Naive thymus-derived CD4-positive, alpha-beta T cell (primary cell): ENCODE measurements at places on chromosomes 2 and 18. TPM values are rescaled to one million over a fixed set of nuclear protein-coding genes. Genes with fewer than 3 reads are reported as not detected.

GRCh38 chr2:74205596-74205995, 7.2 kb downstream of the MTHFD2 start:
- no peak for DNase-seq
- H3K27me3 ChIP-seq, result no peaks in the 10 kb centered on the region
- H3K36me3 ChIP-seq, result peaks cover 24% of the 10 kb centered on the region
- peak overlapping the region; percentile 53 for H3K4me3 ChIP-seq
- H3K27ac ChIP-seq, result peak overlapping the region; percentile 63

GRCh38 chr2:88860421-88861075, 169.1 kb downstream of the RPIA start:
- DNase-seq, result no peak
- no peaks in the 10 kb centered on the region for H3K27me3 ChIP-seq
- H3K36me3 ChIP-seq, result no peaks in the 10 kb centered on the region
- H3K4me3 ChIP-seq, result no peak overlapping the region
- no peak overlapping the region for H3K27ac ChIP-seq
- peaks cover 2% of the 10 kb centered on the region for H3K4me1 ChIP-seq

- no peak for DNase-seq
- H3K4me1 ChIP-seq, result no peaks in the 10 kb centered on the region
- H3K36me3 ChIP-seq, result no peaks in the 10 kb centered on the region
- H3K27me3 ChIP-seq, result no peaks in the 10 kb centered on the region
These were observed 374.7 kb downstream of the TNS1 start for GRCh38 chr2:217628061-217628460.

DNA sequence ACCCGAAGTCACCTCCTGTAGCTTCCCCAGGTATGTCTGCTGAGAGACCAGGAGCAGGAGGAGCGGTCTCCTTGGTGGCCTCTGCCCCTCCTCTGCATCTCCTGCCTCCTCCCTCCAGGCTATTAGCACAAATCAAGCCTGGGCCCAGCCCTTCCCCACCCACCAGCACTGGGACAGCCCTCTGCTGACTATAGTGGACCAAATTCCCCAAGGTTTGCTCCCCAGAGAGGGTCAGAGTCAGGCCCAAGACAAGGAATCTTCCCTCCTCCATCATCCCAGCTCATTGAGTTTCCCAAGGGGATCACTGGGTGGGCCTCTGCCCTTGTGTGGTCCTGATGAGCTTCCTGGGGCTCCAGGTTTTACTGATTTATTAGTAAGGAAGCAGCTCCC, 62.1 kb downstream of the EMILIN2 start:
- no peaks in the 10 kb centered on the region for H3K27me3 ChIP-seq
- no peak overlapping the region for H3K27ac ChIP-seq
- DNase-seq, result no peak

GRCh38 chr2:8563814-8564474, 117.9 kb upstream of the ID2 start:
- H3K4me3 ChIP-seq, result no peak overlapping the region
- no peak for DNase-seq
- no peaks in the 10 kb centered on the region for H3K36me3 ChIP-seq
- H3K4me1 ChIP-seq, result no peaks in the 10 kb centered on the region
- no peak overlapping the region for H3K27ac ChIP-seq
- H3K27me3 ChIP-seq, result no peaks in the 10 kb centered on the region

DNA sequence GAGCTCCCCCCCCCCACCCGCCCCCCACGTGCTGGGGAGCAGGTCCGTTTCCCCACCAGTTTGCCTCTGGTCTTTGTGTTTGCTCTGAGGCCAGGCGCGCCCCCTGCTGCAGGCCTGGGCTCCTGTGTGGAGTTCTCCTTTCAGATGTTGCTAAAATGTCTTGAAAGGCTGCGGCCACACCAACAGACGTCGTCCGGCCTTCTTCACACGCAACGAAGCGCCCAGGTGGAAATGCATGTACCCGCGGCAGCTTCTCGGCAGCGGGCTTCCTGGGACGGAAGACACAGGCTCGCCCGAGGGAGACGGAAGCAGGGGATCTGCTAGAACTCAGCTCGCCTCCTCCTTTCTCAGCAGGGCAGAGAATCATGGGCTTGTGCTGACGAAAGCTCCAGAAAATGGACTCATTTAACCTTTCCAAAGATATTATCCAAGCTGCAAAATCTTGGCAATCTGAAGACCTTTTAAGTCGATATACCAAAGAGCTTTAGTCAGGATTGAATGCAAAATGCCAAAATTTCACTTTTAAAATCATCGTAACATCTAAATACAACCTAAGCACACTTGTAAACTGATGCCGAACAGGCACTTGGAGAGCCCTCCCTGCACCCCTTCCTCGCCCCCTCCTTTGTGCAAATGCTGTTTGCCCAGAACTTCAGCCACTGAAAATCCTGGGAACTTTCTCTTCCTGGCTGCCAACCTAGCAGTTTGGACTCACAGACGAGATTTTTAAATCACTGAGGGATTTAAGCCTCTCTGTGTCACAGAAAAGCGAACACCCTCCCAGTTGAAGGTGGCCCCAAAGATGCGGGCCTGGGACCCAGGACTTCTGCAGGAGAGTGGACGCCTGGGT, 125.5 kb upstream of the ZNF516 start:
- H3K36me3 ChIP-seq, result no peaks in the 10 kb centered on the region
- no peaks in the 10 kb centered on the region for H3K27me3 ChIP-seq
- peak overlapping the region; percentile 21 for H3K27ac ChIP-seq
- peak; percentile 19 for DNase-seq
- no peak overlapping the region for H3K4me3 ChIP-seq
- H3K4me1 ChIP-seq, result no peaks in the 10 kb centered on the region

DNA sequence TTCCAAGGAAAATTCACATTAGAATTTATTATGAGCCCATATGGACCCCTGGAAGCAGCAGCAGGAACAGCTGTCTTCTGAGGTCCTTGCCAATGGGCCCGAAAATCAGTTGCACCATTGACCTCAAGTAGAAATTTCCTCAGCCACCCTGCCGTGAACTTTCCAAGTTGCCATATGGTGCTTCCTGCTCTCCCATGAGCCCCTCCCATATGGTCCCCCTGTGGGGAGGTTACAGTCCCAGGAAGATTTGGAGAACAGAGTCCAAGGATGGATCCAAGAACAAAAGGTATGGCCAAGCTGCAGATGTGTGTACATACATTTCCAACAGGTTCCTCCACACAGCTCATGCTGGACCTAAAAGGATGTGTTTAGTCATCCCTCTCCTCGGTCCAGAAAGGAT, 34.6 kb downstream of the DIPK1C start:
- H3K4me1 ChIP-seq, result no peaks in the 10 kb centered on the region
- no peaks in the 10 kb centered on the region for H3K27me3 ChIP-seq
- no peak for DNase-seq
- no peak overlapping the region for H3K4me3 ChIP-seq
- H3K36me3 ChIP-seq, result no peaks in the 10 kb centered on the region
- H3K27ac ChIP-seq, result no peak overlapping the region

- H3K4me1 ChIP-seq, result no peaks in the 10 kb centered on the region
- no peak for DNase-seq
- no peak overlapping the region for H3K27ac ChIP-seq
These were observed 107.4 kb upstream of the GLI2 start for GRCh38 chr2:120628248-120628647.

GRCh38 chr2:100518801-100519200, 44.0 kb upstream of the PDCL3 start:
- no peaks in the 10 kb centered on the region for H3K4me1 ChIP-seq
- no peaks in the 10 kb centered on the region for H3K36me3 ChIP-seq
- no peak for DNase-seq
- no peak overlapping the region for H3K4me3 ChIP-seq
- H3K27ac ChIP-seq, result no peak overlapping the region

DNA sequence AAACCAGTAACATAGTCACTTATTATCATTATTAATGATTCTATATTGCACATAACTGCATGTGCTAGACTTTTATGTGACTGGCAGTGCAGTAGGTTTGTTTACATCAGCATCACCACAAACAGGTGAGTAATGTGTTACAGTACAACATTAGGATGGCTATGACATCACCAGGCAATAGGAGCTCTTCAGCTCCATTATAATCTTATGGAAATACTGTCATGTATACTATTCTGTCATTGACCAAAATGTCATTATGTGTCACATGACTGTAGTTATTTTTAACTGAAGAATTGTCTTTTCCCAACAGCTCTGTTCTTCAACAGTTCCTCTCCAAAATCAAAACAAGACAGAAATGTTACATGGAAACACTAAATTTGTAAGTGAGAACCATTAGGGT, 96.3 kb downstream of the C18orf54 start:
- H3K36me3 ChIP-seq, result no peaks in the 10 kb centered on the region
- no peaks in the 10 kb centered on the region for H3K27me3 ChIP-seq
- H3K4me3 ChIP-seq, result no peak overlapping the region
- no peak for DNase-seq

DNA sequence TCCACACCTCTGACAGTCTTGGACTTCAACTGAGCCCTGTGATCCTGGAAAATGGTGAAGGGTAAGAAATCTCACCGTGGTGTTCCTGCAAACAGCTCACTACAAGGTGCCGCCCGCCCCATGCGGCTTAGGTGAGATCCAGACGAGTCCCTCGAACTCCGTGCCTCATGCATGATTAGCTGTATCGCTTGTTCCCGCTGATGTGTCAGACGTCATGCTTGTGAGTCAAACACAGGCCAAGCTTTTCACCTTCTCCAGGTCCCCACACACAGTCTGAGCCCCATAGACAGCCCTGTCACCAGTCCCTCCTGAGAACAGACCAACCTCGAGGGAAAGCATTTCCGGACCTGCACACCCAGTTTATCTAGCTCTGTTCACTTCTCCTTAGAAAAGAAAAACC, 740.5 kb downstream of the GALR1 start:
- no peaks in the 10 kb centered on the region for H3K36me3 ChIP-seq
- H3K4me3 ChIP-seq, result no peak overlapping the region
- no peak overlapping the region for H3K27ac ChIP-seq
- no peaks in the 10 kb centered on the region for H3K4me1 ChIP-seq

DNA sequence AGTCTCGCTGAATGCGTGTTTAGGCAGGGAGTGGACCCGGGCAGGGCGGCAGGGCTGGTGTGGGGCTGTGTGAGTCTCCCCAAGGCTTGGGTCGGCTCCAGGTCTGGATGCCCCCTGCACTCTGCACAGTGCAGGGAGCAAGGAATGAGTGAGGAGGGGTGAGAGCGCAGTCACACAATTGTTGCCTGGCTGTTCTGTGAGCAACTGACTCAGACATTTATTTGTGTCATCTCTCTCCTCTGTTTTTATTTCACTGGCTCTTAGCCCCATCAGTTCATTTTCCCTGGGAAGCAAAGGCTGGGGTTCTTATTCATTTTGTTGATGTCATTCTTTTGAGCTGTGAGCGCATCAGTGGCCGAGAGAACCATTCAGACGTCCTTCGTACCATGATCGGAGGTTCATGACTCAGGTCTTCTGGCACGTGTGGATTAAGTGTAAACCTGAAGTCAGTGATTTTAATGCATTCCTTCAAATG, 61.1 kb downstream of the GATA6 start:
- no peak for DNase-seq
- no peaks in the 10 kb centered on the region for H3K27me3 ChIP-seq
- no peaks in the 10 kb centered on the region for H3K4me1 ChIP-seq
- H3K36me3 ChIP-seq, result no peaks in the 10 kb centered on the region

DNA sequence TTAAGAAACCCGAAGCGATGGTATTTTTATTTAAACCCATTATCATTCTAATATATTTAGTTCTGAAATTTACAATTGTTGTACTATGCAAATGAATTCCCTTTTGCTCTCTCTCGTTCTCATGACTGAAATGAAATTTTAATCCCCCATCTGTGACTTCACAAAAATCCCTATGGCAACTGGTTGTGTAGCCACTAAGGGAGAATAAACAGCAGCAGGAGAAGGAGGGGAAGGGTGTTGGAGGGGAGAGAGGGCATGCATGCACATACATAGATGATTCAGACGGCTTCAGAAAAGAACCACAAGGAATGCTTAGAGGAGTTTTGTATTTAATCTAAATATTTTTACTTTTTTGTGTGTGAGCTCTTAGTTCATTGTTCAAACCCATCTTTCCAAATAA, 36.8 kb downstream of the CPS1 start:
- no peak overlapping the region for H3K27ac ChIP-seq
- H3K36me3 ChIP-seq, result no peaks in the 10 kb centered on the region
- H3K4me1 ChIP-seq, result no peaks in the 10 kb centered on the region
- H3K4me3 ChIP-seq, result no peak overlapping the region
- DNase-seq, result no peak

DNA sequence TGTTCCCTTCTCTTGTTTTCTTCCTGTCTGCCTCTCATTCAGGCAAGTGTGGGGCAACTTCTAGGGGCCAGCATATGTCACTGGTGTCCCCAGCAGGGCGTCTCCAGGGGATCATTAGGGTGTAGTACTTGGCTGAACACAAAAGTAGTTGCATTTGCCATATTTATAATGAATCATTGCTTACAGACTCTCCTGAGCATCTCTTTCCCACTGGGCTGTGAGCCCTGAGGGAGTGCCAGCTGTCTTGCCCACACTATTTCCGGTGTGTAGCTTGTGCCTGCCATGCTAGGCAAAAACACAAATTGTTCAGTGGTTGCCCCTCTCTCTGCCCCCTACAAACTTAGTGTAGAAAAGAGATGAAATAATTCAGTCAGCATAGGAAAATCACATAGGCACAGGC, 40.8 kb upstream of the SCLY start:
- DNase-seq, result no peak
- no peak overlapping the region for H3K27ac ChIP-seq
- H3K4me1 ChIP-seq, result no peaks in the 10 kb centered on the region
- no peak overlapping the region for H3K4me3 ChIP-seq
- H3K27me3 ChIP-seq, result no peaks in the 10 kb centered on the region

DNA sequence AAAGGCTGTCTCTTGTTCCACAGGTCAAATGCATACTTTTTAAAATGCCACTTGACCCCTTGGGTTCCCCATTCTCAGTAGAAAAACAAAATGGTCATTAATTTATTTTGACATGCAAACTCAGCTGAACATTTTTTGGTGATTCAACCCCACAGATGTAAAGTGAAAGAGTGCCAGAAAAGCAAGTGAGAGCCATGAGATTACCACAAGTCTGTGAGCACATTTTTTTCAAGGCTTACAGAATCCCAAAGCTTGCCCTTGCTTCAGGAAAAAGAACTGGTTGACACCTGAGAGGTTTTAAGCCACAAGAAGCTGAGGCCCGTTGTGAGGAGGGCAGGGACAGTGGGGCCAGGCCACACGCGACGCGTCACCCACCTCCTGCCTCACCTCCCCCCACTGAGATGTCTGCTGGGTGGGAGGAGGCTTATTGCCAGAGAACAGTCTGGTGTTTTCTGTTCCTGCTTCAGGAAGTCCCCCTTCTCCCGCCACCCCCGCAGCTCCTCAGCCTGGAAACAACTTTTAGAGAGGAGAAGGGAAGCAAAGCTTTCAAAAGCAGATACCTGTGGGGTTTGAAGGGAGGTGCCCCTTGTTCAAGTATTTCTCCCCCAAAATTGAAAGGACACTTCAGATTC, 70.4 kb upstream of the CYP1B1 start:
- no peaks in the 10 kb centered on the region for H3K36me3 ChIP-seq
- no peaks in the 10 kb centered on the region for H3K27me3 ChIP-seq
- no peaks in the 10 kb centered on the region for H3K4me1 ChIP-seq

Gene CAPN13
- not detected for total RNA-seq

Gene KHK
- 6.1 TPM for total RNA-seq

Gene REG3A
- total RNA-seq, result not detected

Gene CIDEA
- total RNA-seq, result not detected in 2 replicates

Gene SLC38A11
- total RNA-seq, result not detected

Gene FSIP2
- 0.54 TPM for total RNA-seq

Gene SLC4A5
- 20.8 TPM for total RNA-seq

Gene MYO7B
- not detected for total RNA-seq

Gene GALNT1
- total RNA-seq, result 35.1 TPM

Gene ZEB2
- total RNA-seq, result 4.2 TPM

Gene CAMKMT
- 11.1 and 15.1 TPM in 2 replicates for total RNA-seq
